ENCODE measurements at places on chromosomes 3 and 15.

DNA sequence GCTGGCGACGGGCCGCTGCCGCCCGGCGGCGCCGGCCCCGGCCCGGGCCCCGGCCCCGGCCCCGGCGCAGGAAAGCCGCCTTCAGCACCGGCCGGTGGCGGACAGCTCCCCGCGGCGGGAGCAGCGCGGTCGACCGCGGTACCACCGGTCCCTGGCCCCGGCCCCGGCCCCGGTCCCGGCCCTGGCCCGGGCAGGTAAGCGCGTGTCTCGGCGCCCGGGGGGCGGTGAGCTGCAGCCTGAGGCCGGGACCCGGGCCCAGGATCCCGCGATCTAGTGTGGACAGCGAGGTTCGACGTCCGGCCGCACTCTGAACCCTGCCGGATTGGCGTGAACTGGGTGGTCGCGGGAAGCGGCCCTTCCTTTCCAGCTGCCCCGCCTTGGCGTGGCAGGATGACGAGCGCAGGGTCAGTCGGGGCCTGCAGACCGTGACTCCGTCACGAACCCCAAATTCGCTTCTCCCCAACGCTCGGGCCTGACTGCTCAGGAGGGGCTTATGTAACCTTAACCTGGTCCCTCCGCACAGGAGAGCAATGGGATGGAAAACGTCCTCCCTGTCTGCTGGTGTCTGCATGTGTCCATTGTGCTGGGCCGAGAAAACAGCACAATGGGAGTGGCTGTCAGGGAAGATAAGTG, 472 bp downstream of the BSN start:
- DNase-seq: peak; percentile 34

- no peak for DNase-seq
These were observed 1.1 kb downstream of the CHD2 start for GRCh38 chr15:92901072-92901761.

- DNase-seq: no peak
These were observed 2.9 kb downstream of the TNFSF10 start for GRCh38 chr3:172520301-172520831.

DNA sequence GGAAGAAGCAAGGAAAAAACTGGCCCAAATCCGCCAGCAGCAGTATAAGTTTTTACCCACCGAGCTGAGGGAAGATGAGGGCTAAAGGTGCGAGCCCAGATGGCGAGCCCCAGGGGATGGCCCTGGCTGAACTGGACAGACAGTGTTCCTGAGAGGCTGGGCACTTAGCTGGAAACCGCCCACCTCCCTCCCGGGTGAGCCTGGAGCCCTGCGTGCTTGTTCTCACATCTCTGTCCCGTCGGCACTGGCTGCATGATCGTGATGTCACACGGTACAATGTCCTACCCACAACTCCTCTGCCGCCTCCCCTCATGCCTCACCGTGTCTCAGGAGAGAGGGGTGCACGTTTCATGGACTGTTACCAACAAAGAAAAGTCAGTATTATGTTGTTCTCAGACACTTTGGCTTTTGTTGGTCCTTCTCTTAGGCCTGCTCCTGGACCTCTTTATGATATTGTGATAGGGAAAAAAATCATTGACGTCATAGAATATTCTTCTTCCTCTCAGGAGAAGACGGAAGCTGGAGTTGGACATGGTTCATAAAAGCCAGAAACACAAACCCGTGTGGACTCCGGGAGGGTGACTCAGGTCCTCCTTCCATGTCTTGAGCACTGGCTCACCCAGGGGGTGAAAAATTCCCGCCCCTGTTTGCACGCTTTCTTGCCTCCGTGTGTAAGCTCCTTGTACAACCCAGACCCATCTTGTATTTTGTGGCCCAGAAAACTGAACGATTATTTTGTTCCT, 201.8 kb upstream of the TPM1 start:
- DNase-seq: no peak

GRCh38 chr3:126957776-126958637, 24.9 kb upstream of the PLXNA1 start:
- DNase-seq: no peak

DNA sequence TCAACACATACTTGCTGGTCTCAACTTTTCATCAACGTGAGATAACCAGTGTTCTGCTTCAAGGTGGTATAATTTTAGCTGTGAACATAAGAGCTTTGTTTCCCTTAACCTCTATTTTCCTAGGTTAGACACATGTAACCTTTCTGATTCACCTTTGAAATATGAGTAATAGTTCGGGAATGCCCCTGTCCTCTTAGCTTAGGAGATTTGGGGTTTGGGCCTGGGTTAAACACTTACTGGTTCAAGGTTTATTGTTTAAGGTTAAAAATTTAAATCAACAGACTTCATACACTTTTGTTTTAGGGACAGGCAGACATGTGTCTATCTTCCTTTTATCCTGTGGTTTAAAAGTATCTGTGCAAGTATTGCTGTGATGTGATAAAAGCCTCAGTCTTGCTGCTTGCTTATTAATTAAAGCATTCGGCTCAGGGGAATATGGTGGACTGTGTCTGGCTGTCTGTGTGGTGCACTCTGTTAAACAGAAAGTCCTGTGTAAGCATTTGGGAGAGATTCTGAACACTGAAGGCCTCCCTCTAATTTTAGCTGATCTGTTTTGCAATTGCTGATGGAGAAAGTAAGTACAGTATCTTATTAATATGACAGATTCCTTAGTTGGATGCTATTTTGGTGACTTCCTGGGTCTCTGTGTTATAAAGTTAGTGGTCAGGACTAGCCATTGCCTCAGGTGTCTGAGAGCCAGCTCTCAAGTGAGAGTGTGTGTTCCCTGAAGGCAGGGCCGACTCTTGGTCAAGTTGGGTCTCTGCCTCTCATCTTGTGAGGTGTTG, 81.8 kb downstream of the USP13 start:
- DNase-seq: no peak

DNA sequence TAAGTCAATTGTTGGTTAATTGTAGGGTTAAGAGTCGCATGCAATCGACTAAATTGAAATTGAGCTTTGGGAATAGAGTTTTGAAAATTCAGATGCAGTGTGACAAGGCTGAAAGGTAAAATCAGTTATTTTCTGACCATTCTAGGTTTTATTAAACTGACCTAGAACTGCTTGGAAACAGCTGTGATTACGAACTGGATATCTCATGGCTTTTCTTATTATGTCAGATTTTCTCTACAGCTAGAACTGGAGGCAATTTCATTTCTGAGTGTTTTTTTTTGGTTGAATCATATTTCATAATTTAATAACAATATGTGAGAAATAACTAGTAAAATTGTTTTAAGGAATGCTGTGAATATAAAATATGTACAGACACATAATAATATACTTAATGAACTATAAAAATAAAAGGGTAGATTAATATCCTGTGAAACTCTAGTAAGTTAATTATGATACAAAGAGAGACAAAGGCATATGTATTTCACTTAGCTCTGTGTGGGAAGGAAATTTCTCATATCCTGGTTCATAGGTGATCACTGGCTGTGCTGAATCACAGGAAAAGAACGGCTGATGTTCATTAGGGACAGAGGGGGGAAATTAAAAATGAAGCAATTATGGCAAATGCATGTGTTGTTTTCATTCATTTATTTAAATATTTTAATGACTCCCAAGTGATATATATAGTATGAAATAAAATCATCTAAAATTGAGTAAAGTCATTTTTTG, 403.2 kb downstream of the ZIC1 start:
- no peak for DNase-seq

DNA sequence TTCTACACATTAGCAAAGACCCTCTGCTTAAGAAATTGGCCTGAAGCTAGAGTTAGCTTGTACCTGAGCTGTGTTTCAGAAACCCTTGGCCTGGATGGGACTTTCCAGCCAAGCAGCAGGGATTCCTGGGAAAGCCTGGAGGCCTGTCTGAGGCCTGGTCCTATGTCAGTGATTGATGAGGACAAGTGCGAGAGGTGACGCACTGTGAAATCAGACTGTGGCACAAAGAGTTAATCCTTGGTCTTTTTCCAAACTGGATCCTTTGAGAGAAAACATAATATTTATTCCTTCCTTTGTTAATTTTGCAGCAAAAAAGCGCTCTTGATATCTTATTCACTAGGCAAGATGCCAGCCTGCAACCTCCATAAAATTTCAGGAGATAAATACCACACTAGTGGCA, 225.0 kb upstream of the ATP11B start:
- no peak for DNase-seq
